ENCODE measurements at places on chromosomes 11 and 22.

GRCh38 chr11:62933750-62934495 is 12.8 kb upstream of the CHRM1 start:
- DNase-seq = no peak

- DNase-seq = no peak
Measured at GRCh38 chr11:70303070-70303469, 32.6 kb downstream of the PPFIA1 start.

DNA sequence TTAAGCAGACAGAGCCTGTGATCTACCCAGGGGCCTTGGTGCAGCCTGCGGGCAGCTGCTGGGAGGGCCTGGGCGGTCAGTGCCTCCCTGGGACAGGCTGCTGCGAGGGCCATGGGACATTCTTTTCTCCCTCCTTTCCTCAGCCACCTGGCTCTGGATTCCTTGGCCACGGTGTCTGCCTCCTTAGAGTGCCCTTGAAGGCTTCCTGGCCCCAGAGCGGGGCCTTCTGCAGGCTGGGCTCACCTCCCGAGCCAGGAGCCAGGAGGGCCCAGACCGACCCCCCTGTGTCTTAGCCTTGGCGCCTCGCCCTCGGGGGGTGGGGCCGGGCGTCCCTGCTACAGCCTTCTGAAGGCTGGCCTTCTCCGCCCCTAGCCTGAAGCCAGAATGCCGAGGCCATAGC is 231.2 kb downstream of the TBC1D22A start:
- DNase-seq = no peak

DNA sequence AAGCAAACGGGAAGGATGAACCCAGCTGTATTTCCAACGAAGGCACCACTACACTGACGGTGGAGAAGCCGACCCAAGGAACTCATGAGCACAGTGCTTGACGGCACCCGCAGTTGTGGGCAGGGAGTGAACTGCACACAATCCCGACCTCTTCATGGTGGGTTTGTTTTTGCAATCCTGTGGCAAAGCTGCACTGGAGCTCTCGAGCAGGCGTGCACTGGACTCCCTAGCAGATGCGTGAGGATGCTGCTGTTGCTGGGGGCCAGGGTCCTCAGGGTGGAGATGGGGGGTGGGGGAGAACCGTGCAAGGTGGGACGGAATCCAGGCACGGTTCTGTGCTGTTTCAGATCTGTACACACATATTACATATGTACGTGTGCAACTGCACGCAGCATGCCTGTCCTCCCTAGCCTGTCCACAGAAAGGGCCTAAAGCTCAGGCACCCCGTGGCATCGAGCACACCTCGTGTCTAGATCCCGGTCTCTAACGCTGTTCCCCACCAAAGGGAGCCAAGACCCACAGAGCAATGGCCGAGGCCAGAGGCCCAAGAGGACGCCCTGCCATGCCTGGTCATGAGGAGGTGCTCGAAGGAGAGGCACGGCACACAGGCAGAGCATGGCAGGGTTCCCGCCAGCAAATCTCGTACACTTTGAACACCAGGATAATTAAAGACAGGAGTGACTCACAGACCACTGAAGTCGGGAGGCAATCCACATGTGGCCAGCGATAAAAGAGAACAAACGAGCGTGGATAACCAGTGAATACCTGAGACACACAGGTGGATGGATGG is 17.6 kb downstream of the ALG12 start:
- no peak for DNase-seq

DNA sequence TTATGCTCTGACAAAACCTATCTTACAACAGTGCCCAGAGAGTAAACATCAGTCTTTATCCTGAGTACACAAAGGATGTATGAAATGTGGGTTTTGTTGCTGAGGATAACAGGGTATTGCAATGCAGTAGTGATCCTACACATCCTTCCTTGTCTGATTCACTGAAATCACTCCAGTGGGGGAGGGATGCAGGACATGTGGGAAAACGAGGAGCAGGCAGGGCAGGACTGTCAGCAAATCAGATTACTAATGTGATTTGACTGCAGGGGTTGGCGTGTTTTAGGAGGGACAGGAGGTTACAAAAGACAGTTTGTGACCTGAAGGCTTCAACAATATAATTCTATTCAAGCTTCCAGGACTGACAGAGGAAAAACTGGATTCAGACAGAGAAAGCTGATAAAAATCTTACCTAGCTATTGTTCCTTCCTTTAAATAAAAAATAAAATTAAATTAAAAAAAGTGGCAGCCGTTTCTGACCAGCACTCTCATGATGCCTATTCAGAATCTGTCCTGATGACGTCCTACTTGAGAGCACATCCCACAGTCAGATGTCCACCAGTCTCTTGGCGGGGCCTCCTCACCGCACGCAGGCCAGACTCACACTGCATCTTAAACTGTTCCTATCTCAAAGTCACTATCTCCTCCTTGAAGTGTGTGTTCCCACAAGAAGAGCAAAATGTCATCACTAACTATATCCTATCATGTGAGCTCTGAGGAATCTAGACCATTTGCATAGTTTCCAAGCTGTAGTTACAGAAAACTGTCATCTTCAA is 50.6 kb upstream of the MN1 start:
- DNase-seq = no peak

DNA sequence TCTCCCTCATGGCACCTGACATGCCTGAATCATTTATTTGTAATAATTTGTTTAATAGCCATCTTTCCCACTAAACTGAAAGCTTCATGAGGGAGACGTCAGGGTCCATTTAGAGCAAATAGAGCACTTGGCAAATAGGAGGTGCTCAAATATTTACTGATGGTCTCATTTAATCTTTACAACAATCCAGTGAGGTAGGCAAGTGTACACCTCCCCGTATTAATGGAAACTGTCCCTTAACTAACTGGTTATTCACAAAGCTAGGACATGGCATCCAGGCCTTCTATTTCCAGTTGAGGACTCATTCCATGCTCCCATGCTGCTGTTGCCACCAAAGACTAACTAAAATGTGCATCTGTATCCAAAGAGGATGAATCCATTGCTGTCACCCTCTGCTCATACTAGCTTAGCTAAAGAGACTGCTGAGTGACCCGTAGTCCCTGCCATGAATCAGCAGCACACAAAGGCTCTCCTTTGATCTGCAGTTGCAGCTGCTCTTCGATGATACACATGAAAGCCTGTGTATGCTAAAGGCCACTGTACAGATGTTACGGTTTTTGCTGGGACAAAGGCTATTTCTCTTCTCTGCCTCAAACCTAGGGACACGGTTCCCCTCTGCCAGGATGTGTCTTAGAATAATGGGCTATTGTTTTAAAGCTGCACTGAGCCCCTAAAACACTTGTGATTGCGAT is 82.6 kb downstream of the RAB30 start:
- DNase-seq = no peak

All from stimulated activated CD4-positive, alpha-beta T cell treated with anti-CD3 and anti-CD28 coated beads, Interleukin-12 subunit alpha, Interleukin-12 subunit beta, amount 100 ng/mL, for 4 hours (primary cell).